ENCODE measurements at places on chromosomes 12 and 14.

DNA sequence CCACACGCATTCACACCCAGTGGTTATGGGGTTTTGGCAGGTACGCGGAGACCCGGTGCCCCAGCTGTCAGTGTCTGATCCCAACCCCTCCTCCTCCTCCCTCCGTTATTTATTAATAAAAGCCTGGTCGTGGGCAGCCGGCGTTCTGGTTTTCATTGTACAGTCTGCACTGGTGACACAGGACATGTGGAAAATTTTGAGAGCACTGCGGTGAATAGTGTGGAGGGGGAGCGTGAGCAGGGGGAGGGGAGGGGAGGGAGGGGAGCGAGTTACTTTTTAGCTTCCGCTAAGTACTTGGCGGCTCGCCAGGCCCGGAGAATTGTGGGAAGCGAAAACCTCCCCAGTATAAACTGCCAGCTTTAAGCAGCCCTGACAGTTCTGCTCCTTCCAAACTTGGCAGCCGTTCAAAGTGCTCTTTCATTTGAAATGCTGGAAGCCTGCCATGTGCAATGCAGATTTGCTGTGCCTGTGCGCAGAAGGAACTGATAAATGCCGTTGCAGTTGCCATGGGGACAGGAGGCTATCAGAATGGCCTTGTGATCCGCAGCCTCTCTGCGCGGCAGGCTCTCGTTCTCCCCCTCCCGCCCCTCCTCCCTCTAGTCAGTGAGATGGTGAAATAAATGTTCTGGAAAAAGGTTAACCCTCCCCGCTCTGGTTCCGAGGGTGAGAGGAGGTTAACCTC, 11.7 kb upstream of the IRF2BPL start:
- DNase-seq = peak; percentile 99

- DNase-seq = no peak
These were observed 71.4 kb downstream of the TMEM260 start for GRCh38 chr14:56650979-56651378.

GRCh38 chr12:67852701-67853100, 136.5 kb upstream of the IFNG-AS1 start:
- DNase-seq = no peak

GRCh38 chr12:111677186-111677585, 8.6 kb downstream of the BRAP start:
- no peak for DNase-seq

DNA sequence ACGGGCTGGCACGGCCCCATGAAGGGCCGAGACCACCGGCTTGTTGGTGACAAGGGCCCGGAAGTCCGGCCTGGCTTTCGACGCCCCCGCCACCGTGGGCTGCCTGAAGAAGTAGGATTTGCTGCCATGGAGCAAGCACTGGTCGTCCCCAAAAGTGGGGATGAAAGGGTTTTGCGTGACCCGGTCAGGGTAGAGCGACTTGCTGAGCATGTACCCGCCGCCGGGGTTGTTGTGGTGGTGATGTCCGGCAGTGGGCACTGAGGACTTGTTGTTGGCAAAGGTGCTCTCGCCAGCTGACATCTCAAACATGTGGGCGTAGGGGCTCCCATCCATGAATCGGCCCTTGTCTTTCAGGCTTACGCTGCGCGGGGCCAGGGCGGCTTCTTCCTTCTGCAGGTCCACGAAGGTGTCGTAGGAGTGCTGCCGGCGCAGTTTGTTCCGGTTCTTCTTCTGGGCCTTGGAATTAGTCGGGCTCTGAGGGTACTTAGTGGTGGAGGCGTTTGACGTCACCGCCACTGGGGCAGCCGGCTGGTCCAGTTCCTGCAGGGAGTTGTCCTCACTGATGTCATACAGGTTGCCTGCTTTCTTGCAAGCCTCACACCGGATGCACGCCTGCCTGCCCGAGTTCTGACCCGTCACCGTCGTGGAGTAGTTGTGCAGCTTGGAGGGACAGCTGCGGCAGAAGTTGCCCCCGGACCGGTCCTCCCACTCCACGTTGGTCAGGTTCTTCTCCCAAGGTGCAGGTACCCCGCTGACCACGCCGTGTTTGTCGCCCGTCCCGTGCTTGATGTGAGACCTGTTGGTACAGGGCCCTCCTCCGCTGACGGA, 366.6 kb downstream of the EMP1 start:
- no peak for DNase-seq

GRCh38 chr14:70213721-70214282, 25.1 kb upstream of the SLC8A3 start:
- DNase-seq = no peak

GRCh38 chr14:90443161-90444076, 46.6 kb downstream of the CALM1 start:
- DNase-seq = no peak

DNA sequence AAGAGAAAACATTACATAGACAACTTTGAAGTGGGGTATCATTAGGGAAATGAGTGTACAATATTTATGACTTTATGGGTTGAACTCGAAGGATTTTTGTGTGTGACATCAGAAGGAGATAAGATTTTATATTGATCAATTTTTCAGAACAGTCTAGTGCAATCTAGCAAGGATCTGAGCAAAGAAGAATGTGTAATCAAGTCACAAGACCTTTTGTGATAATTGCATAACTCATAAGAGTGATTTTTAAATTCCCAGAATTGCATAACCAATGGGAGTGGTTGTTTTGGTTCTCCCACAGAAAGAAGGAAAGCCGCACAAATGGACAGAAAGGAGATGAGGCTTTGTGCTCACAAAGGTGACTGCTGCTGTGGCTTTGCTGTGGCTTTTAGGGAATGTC, 441.8 kb upstream of the FLRT2 start:
- DNase-seq = no peak

- peak; percentile 81 for DNase-seq
These were observed 1.4 kb upstream of the NPFF start for GRCh38 chr12:53508534-53509170.

- DNase-seq = no peak
These were observed 62.3 kb downstream of the DDHD1 start for GRCh38 chr14:53090853-53091252.

DNA sequence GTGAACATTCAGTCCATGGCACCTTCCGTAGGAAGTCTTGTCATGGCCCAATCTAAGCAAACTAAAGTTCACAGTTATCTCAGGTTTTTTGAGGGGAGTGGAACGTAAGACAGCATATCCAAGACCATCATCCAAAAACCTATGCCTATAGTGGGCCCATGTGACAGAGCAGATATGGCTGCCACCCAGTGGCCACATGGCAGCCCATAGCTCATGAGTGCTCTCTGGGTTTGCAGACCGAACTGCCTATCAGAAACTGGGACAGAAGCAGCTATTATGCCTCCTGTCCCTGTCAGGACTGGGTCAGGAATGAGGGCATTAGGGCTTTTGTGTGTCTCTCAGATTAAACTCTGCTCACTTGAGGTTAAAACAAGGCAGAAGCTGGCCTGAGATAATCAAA, 503.7 kb downstream of the NRXN3 start:
- no peak for DNase-seq

GRCh38 chr14:74932401-74932901, 9.4 kb upstream of the RPS6KL1 start:
- DNase-seq = no peak

- DNase-seq = no peak
These were observed 118.3 kb downstream of the MED13L start for GRCh38 chr12:116159175-116159574.

DNA sequence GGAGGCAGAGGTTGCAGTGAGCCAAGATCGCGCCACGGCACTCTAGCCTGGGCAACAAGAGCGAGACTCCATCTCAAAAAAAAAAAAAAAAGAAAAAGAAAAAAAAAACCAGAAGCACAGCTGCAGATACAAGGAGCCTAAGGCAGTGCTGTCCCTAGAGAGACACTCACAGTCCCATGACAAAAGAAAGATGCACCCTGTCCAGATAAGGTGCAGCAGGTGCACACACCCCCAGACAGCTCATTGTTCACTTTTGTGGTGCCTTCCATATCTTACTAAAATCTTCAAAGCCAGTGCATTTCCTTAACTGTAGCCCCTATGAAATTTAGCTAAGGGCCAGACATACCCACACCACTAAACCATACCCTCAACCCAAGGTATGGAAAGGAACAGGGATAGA, 7.7 kb upstream of the NRL start:
- no peak for DNase-seq

GRCh38 chr12:110421159-110421661, 17.7 kb upstream of the ANAPC7 start:
- DNase-seq = no peak

GRCh38 chr14:75636100-75636692, 24.5 kb downstream of the ERG28 start:
- DNase-seq = peak; percentile 2

- no peak for DNase-seq
These were observed 31.5 kb downstream of the EPS8 start for GRCh38 chr12:15757553-15758255.

DNA sequence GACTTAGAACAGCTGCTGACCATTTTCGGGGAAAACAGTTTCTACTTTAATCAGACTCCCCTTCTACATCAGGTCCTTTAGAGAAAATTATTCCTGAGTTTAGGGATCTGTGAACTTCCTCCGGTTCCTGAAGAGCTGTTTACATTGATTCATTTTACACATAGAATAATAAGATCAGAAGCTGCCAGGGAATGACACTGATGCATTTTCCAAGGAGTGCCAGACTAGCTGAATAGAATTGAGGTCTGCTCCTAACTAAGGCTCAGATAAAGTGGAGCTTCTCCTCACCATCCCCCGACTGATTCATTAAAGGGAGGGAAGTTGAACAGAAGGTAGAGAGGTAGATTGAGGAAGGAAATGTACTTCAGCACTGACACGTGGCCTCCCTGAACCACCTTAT, 41.9 kb upstream of the PSMA6 start:
- DNase-seq = no peak

DNA sequence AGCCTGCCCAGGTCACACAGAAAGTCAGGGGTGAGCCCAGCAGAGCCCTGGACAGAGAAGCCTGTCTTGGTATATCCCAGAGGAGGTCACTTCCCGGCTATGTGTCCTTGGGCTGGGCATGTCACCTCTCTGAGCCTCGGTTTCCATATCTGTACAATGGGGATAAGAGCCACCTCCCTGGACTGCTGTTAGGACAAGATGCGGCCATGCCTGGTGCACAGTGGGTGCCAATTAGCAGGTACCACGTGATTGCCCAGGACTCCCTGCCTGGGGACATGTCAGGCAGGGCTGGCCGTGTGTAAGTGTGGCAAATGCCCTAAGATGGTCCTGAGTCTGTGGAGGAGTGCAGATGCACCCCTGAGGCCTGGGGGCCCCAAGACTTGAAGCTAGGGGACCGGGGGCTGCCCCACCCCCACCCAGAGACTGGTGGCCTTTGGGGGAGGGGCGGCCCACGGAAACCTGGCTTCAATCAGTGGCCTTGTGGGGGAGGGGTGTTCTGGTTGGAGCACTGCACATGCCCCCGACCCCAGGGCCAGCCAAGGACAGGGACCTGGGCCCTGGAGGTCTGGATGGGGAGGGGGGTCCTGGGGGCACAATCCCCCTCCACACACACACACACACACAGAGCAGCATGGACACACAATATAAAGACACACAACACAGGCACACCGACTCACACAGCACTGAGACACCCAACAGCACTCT, 878 bp downstream of the TMEM119 start:
- no peak for DNase-seq

GRCh38 chr12:108457006-108457733, 57.9 kb upstream of the FICD start:
- no peak for DNase-seq

GRCh38 chr14:85402569-85403162, 127.3 kb upstream of the FLRT2 start:
- DNase-seq = no peak

DNA sequence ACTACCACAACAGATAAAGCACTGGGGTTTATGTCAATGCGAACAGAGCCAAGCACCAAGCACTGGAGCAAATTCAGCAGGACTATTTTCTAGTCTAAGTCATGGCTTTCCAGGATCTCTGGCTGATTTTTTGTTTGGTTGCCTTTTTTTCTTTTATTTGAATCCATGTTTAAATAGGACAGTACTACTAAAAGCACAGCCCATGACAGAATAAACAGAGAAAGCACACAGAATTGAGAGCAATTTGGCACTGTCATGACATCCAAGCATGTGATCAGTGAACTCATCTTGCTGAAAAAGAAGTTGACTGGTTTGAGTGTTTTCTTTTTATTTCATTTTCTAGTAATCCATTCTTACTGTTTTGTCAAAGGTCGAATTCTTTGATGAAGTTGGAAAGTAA, 23.1 kb upstream of the RERG start:
- DNase-seq = no peak

- DNase-seq = no peak
These were observed 180.8 kb downstream of the CRADD start for GRCh38 chr12:93857991-93858447.

GRCh38 chr14:71328954-71329353, 421.7 kb downstream of the PCNX1 start:
- DNase-seq = no peak

GRCh38 chr12:57583008-57583831, 7.8 kb upstream of the PIP4K2C start:
- DNase-seq = no peak

DNA sequence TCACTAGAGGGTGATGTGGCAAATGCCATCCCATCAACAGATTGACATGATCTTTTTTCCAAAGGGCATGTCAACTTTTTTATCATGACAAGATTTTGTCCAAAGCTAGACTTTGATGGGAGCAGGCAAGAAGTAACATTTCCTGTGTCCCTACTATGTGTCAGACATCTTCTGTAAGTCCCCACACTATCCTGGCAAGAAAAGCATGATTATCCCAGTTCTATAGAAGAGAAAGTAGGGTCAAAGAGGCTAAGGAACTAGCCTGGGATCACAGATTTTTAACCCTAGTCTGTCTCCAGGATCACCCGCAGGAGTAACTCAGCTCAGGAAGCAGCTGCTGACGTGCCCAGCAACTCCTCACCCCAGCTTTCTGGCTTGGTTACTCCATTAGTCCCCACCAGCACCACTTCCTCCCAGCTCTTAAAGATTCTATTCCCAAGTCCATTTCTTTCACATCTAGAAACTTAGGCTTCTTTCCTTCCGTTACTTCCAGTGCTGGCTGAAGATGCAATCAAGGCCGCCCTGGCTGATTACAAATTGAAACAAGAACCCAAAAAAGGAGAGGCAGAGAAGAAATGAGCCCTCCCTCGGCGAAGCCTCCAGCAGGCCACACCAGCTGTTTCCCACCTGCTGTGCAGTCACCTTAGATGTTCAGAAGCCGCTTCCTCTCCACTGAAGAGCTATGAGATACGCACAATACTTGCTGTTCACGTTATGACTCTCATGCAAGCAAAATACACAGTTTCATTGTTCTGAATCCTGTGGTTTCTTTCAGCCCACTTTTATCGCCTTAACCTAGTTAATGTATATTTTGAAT, 6.2 kb downstream of the ISCU start:
- DNase-seq = peak; percentile 10

GRCh38 chr14:58941629-58942028, 246.8 kb upstream of the DAAM1 start:
- peak; percentile 4 for DNase-seq

GRCh38 chr14:54650331-54650958, 83.5 kb downstream of the SAMD4A start:
- peak; percentile 64 for DNase-seq

GRCh38 chr14:65431951-65432350, 19.4 kb downstream of the FUT8 start:
- DNase-seq = no peak
